ENCODE measurements at places on chromosomes 4 and X.

GRCh38 chrX:103098488-103098887, 5.5 kb upstream of the NXF3 start:
- DNase-seq = no peak

DNA sequence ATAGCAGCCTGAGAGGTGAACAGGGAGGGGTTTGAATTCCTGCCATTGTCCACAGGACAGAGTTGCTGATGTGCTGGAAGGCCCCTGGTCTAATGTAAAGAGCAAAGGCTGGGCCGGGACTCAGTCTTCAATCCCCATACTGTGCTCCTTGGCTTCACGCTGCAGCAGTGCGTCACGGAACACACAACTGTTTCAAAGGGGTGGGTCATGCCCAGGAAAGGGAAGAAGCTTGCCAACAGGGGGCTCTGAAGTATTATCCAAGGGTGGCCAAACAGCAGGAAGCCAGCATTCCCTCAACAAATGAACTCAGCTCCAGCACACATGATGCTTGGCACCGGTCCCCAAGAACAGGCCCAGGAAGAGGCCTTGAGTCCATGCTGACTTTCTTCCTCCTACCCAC, 122.5 kb downstream of the NFKB1 start:
- DNase-seq = no peak

- DNase-seq = no peak
These were observed 1425.5 kb downstream of the PCDH18 start for GRCh38 chr4:136106753-136107152.

DNA sequence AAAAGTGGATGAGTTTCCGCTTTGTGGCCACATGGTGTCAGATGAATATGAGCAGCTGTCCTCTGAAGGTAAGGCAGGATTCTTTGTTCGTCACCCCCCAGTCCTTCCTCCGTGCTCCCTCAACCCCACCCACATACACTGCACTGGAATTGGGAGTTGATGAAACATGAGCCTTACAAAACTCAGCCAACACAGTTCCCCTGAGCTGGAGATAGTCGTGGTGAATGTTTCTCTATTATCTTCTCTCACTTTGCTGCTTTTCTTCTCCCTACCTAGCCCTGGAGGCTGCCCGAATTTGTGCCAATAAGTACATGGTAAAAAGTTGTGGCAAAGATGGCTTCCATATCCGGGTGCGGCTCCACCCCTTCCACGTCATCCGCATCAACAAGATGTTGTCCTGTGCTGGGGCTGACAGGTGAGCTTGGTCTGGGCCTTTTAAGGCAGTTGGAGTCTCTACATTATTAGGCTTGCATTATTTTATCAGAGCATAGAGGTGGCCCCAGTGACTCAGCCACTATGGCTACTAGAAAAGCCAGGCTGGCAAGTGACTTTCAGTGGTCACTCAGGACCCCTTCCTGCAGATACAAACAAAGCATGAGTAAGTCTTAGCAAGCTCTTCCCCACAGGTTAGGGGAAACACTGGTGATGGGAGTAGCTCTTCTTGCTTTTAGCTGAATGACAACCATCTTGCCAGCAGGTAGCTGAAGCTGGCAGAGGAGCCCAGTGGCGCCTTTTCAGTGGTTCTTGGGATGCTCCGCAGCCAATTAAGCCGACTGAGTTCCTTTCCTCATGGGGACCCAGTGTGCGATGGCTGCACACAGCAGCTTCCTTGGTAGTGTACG, 1.6 kb downstream of the RPL10 start:
- no peak for DNase-seq

- DNase-seq = no peak
These were observed 14.5 kb downstream of the CHRNA9 start for GRCh38 chr4:40349561-40350198.

DNA sequence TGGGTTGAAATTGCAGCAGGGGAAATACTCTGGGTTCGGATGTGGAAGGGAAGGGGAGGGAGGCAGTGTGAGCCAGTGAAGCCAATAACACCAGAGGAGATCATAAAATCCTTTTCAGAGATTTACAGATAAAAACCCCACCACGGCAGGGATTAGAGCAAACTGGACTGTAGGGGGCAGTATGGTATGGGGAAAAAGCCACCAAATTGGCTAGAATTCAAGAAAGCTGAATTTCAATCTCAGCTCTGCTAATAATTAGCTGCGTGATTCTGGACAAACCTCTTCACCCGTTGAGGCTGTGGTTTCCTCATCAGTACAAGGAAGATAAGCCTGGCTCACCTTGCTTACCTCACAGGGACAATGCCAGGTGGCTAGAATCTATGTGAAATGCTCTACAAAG, 108.1 kb downstream of the ATG4A start:
- peak; percentile 14 for DNase-seq

DNA sequence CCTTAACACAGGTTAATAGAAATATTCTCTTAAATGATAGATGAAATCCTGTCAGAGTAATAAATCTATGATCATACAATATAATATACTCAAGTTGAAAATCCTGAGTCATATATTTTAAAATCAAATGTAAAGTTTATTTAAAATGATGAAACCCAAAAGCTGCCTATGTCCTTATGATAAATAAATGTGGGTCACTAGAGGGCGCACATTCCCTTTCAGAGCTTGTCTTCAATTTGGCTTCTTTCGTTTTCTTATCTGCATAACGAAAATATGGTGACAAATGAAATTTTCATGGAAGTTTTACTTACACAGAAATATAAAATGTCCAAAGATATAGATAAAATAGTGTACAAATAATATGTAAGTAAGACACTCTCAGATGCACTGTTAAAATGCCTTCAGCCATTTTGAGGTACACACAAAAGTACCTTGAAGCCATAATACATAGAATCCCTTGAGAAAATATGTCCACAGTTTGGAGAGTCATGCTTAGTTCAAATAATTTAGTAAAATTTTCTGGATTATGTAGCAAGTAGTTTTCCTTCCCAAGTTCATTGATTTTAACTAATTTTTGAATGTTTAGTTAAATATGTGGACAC, 680.4 kb downstream of the DMD start:
- no peak for DNase-seq

GRCh38 chr4:156476359-156476758, 495.2 kb downstream of the PDGFC start:
- peak; percentile 88 for DNase-seq

GRCh38 chrX:35166023-35166422, 223.4 kb downstream of the FAM47B start:
- DNase-seq = no peak

DNA sequence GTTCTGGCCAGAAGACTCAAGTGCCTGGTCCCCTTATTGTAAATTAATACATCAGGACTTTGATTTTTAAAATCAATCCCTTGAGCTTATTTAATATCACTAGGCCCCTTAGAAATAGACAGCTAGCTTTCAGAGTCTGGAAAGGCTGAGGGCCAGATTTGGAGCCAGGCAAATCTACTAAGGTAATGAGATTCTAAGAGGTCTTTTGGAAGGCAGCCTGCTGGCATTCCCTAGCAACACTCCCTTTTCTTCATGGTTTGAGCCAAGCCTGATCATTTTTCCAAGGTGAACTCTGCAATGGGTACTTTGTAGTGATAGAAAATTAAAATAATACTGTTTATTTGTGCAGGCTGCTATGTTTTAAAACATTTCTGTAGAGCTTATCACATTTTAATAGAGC, 378.5 kb downstream of the FAT4 start:
- DNase-seq = no peak

- no peak for DNase-seq
These were observed 814 bp downstream of the SPON2 start for GRCh38 chr4:1171311-1172227.

- DNase-seq = peak; percentile 35
These were observed 235.8 kb downstream of the RBMX2 start for GRCh38 chrX:130637591-130637990.

GRCh38 chr4:81565142-81565870, 93.6 kb upstream of the RASGEF1B start:
- peak; percentile 30 for DNase-seq

DNA sequence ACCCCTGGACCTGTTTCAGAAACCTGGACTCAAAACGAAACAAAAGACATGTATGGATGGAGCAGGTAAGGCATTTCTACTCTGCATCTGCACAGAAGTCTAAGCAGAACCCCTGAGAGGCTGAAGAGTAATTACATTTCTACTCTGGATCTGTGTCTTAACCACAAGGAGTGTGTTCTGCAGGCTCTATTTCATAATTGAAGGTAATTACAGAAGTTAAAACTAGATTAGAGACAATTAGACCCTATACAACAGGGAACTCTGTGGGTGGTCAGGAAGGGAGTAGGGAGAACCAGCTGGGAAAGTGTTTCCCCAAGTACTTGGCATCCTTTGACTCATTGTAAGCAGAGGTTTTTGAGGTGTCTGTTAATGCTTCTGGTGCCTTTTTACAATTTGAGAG, 69.8 kb downstream of the IGSF1 start:
- DNase-seq = no peak

DNA sequence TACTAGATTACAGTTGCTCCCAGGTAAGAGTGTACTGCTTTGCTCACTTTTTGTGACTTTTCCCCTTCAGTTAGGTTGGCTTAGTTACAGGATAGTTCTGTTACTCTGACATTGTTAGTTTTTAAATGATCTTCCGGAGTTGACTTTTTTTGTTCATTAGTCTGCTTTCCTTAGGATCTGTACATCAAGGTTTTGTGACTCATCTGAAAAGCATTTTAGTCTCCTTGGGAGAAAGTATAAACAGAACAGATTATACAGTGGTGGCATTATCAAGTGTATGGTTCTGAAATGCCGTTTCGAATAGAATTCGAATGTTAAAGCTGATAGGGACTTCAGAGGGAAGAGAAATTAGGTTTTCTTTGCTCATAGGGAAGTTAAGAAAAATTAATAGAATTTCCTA, 63.3 kb downstream of the USP9X start:
- no peak for DNase-seq

- no peak for DNase-seq
These were observed 16.1 kb upstream of the CRMP1 start for GRCh38 chr4:5908876-5909427.

DNA sequence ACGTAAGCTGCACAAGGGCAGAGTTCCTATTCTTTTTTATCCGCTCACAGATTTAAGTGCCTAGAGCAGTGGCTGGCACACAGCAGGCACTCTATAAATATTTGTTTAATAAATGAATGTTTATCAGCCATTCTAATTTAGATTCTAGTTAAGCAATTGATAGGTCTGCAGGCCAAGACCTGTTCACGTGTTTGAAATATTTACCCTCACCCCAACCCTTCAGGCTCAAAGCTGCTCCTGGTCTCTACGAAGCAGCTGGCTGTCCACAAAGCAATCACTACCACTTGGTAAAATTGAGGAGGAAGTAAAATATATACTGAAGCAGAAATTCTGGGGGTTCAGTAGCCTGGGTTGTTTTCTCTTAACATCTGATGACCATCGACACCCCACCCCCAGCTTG, 158.1 kb downstream of the MGST2 start:
- no peak for DNase-seq

- DNase-seq = no peak
These were observed 404 bp downstream of the PPP2R3B start for GRCh38 chrX:386239-386767.

GRCh38 chrX:81261576-81261975, 59.7 kb downstream of the SH3BGRL start:
- DNase-seq = no peak

GRCh38 chr4:185587427-185588161, 52.3 kb upstream of the PDLIM3 start:
- DNase-seq = no peak

- peak; percentile 86 for DNase-seq
These were observed 46.1 kb downstream of the GRK4 start for GRCh38 chr4:3009422-3009821.

DNA sequence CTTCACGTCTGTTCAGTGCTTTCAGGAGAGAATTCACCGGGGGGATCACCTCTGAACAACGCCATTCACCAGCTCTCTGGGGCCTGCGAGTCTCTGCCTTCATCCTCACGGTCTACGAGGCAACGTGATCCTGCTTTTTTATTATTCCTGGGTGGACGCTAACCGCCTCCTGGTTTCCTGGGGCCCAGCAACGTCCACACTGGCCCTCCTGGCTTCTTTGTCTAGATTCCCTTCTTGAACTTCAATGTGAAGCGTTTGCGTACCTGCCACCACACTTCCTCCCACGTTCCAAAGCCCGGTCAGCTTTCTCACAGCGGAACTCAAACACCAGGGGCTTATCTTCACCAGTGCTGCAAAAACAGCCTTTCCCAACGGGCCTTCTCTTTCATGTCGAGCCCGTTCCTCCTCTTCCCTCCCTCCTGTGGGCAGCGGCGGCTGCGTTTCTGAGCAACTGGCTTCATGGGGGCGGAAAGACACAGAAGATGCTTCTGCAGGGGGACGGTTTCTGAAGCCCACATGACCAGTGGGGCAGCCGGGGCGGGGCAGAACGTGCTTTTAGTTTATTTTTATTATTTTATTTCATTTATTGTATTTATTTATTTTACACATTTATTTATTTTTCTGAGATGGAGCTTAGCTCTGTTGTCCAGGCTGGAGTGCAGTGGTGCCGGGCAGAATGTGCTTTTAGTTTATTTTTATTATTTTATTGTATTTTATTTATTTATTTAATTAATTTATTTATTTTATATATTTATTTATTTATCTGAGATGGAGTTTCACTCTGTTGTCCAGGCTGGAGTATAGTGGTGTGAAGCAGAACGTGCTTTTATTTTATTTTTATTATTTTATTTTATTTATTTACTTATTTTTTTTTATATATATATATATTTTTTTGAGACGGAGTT, 64.6 kb downstream of the CRLF2 start:
- DNase-seq = no peak

- peak; percentile 62 for DNase-seq
These were observed 86.4 kb downstream of the PPA2 start for GRCh38 chr4:105387466-105387865.

GRCh38 chr4:4838051-4838935, 21.2 kb upstream of the MSX1 start:
- no peak for DNase-seq

GRCh38 chrX:135522132-135522530, 1.7 kb downstream of the INTS6L start:
- no peak for DNase-seq

DNA sequence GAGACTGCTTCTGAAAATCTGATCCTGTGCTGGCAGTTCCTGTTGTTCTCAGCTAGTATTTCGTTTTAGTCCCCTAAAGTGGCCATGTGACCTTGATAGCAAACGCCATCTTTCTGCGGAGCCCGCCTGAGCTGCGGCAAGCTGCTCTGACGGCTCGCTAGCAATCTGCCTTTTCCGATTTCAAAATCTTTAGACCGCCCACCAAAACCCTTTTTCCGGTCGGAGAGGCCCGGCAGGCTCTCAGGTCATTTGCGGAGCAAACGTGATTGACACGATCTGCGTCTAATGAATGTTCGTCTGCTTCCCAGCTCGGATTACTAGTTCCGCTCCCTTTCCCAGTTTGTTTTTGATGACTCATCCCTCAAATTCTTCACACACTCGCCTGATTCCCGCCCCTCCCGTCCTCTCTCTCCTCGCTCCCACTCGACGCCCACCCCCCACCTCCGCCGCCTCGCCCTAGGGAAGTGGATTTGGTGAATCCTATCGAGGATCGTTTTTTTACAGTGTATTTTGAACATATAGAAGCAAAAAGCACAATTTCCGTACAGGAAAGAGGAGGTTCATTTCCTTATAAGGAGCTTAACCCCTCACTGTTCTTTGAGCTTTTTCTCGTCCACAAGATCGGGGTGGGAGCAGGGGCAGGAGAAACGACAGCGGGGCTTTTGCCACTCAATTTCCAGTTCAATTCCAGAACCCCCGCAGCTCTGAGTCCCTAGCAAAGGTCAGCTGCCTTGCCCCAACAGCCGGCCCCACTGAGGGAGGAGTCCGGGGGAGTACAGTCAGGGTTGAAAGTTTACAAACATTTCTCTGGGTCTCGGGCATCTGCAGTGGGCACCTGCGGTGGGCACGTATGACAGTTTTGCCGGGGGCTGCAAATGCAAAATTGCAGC, 37.5 kb downstream of the NLGN3 start:
- peak; percentile 95 for DNase-seq
